Calu3 (cell line): ENCODE measurements at places on chromosomes 6 and 20. TPM values are rescaled to one million over a fixed set of nuclear protein-coding genes. Genes with fewer than 3 reads are reported as not detected.

DNA sequence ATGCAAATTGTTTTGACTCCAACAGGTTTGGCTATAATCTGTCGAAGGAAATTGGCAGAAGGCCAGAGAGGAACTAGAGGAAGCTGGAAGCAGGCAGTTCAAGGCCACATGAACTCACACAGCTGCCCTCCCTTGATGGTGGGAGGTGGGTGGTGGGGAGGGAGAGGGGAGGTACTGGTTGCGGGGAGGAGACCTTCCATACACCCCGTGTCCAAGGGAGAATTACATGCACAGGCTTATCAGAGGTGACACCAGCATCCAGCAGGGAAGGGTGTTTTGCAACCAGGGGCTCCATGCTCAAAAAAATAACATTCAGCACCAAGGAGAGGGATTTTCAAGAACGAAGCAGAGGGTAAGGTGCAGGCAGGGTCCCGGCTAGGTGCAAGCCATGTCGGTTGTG lies 9.1 kb downstream of the PRND start:
- no peak for DNase-seq
- H3K27ac ChIP-seq, result no peak overlapping the region
- H3K27me3 ChIP-seq, result peaks cover 21% of the 10 kb centered on the region
- no peak overlapping the region for H3K4me3 ChIP-seq
- no peaks in the 10 kb centered on the region for H3K4me1 ChIP-seq
- no peaks in the 10 kb centered on the region for H3K36me3 ChIP-seq

GRCh38 chr20:48040491-48040890 lies 255.2 kb upstream of the SULF2 start:
- no peaks in the 10 kb centered on the region for H3K4me1 ChIP-seq
- DNase-seq, result no peak
- H3K4me3 ChIP-seq, result no peak overlapping the region
- peaks cover 18% of the 10 kb centered on the region for H3K27me3 ChIP-seq
- H3K36me3 ChIP-seq, result no peaks in the 10 kb centered on the region
- no peak overlapping the region for H3K27ac ChIP-seq

DNA sequence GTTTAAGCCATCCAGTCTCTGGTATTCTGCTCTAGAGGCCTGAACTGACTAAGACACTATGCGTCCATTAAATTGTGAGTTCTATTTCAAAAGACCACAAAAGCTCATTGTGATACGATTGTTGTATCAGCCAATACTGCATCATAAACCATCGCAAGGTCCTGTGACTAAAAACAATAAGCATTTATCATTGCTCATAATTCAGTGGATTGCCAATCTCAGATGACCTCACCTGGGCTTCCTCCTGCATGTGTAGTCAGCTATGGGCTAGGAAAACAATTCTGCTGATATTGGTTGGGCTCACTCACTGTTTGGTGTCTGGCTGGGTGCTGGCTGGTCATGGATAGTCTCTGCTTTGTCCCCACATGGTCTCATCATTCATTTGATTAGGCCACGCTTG lies 592.7 kb upstream of the BTBD3 start:
- H3K27me3 ChIP-seq, result no peaks in the 10 kb centered on the region
- DNase-seq, result no peak
- H3K36me3 ChIP-seq, result no peaks in the 10 kb centered on the region
- H3K4me3 ChIP-seq, result no peak overlapping the region
- H3K4me1 ChIP-seq, result peaks cover 9% of the 10 kb centered on the region

- DNase-seq, result no peak
- H3K4me1 ChIP-seq, result peaks cover 9% of the 10 kb centered on the region
- no peak overlapping the region for H3K4me3 ChIP-seq
- H3K27ac ChIP-seq, result no peak overlapping the region
- H3K27me3 ChIP-seq, result no peaks in the 10 kb centered on the region
Measured at GRCh38 chr6:136280032-136280609, 9.5 kb downstream of the BCLAF1 start.

DNA sequence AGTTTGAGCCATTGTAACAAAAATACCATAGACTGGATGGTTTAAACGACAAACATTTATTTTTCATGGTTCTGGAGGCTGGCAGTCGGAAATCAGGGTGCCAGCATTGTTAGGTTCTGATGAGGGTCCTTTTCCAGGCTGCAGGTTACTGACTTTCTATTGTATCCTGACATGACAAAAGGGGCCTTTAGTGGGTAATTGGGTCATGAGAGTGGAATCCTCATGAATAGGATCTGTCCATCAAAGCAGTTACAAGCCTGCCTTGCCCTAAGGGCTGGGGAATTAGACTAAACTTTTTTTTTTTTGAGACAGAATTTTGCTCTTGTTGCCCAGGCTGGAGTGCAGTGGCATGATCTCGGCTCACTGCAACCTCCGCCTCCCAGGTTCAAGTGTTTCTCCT lies 347.9 kb upstream of the TSHZ2 start:
- no peaks in the 10 kb centered on the region for H3K36me3 ChIP-seq
- no peak overlapping the region for H3K4me3 ChIP-seq
- DNase-seq, result no peak

DNA sequence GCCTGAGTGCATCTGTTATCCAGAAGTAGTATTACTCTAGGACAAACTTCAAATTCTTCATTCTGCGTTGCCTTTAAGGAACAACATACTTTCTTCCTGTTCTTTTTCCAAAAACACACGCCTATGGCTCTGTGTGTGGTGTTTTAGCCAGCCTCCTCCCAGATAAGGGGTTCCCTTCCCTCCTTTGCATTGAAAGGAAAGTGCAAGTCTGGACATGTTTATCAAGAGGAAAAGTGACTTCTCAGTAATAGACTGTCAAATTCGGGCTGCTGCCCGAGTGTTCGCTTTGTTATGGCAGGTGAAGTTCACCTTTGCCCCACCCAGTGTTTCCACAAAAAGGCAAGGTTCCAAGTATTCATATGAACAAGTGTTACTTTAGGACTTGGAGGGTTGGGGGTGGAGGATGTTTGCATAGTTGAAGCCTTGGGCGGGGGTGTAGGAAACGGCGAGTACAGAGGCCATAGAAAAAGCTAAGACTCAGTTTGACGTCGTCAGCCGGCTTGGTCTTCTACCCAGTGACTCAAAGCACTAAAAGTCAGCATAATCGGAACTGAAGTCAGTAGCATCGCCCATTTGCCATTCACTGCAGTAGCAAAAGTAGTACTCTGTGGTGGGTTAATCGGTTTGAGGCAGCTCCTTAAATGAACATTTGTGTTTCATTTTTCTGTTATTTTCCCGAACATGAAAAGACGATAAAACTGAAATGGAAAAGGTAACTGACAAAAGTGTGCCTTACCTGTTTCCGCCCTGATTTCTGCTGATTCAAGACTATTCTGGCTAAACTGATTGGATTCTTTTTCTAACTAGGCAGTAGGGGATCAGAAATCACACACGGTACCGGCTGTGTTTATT lies 12.5 kb downstream of the PRDM1 start:
- peak; percentile 47 for DNase-seq
- H3K27me3 ChIP-seq, result no peaks in the 10 kb centered on the region
- peak overlapping the region; percentile 67 for H3K27ac ChIP-seq
- H3K4me1 ChIP-seq, result peaks cover 28% of the 10 kb centered on the region

DNA sequence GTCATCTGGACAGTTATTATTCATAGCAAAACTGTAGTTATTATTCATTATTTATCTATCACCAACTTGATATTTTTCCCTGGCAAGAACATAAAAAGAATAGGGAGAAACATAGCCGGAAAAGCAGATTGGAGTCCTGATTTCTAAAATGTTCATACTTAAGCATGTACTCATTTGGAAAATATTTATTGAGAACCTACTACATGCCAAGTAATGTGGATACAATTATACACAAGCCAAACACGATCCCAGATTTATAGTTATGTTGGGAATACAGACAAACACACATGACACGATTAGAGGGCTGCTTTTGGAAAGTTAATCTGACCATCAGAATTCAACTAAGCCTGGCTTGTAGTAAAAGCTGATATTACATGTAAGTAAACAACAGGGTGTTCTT lies 30.7 kb downstream of the ARHGAP18 start:
- no peak overlapping the region for H3K4me3 ChIP-seq
- peaks cover 80% of the 10 kb centered on the region for H3K4me1 ChIP-seq
- peak overlapping the region; percentile 76 for H3K27ac ChIP-seq
- H3K36me3 ChIP-seq, result peaks cover 75% of the 10 kb centered on the region
- no peak for DNase-seq

GRCh38 chr6:150987371-150987828 lies 121.9 kb downstream of the MTHFD1L start:
- H3K4me1 ChIP-seq, result no peaks in the 10 kb centered on the region
- H3K27ac ChIP-seq, result no peak overlapping the region
- H3K4me3 ChIP-seq, result no peak overlapping the region
- H3K27me3 ChIP-seq, result no peaks in the 10 kb centered on the region
- peaks cover 8% of the 10 kb centered on the region for H3K36me3 ChIP-seq
- no peak for DNase-seq

Gene CCN5
- 0.94 and 1.9 TPM in 2 replicates for total RNA-seq

Gene HRH3
- not detected in 2 replicates for total RNA-seq

Gene MEI4
- 0.07 and 0.09 TPM in 2 replicates for total RNA-seq

Gene SLC22A7
- total RNA-seq, result not detected in 2 replicates

DNA sequence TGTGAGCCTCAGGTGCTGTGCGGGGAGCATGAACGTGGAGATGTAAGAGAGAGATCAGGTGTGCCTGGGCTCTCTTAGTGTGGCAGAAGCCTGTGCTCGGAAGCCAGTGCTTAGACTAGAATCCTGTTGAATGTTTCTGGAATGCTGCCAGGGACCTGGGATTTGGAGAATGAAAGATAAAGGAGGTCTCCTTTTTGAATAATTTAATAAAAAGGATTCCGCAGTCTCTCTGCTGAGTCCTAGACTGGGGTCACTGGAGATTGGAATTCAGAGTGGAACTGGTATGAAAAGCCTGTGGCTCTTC lies 18.8 kb upstream of the EFCAB8 start:
- no peak for DNase-seq
- no peak overlapping the region for H3K27ac ChIP-seq
- no peak overlapping the region for H3K4me3 ChIP-seq
- no peaks in the 10 kb centered on the region for H3K4me1 ChIP-seq
- no peaks in the 10 kb centered on the region for H3K27me3 ChIP-seq
